ENCODE measurements at places on chromosomes 2 and 18. TPM values are rescaled to one million over a fixed set of nuclear protein-coding genes. Genes with fewer than 3 reads are reported as not detected.
A peak's percentile ranks its signal among the peaks of the same experiment; 100 is the strongest.

GRCh38 chr2:180734382-180734781 is 246.0 kb upstream of the UBE2E3 start:
- ATAC-seq: no peak

GRCh38 chr18:63514888-63515678 is 27.1 kb upstream of the SERPINB12 start:
- no peak for ATAC-seq

- ATAC-seq: no peak
Observed at GRCh38 chr18:27838225-27838624, 338.7 kb downstream of the CDH2 start.

DNA sequence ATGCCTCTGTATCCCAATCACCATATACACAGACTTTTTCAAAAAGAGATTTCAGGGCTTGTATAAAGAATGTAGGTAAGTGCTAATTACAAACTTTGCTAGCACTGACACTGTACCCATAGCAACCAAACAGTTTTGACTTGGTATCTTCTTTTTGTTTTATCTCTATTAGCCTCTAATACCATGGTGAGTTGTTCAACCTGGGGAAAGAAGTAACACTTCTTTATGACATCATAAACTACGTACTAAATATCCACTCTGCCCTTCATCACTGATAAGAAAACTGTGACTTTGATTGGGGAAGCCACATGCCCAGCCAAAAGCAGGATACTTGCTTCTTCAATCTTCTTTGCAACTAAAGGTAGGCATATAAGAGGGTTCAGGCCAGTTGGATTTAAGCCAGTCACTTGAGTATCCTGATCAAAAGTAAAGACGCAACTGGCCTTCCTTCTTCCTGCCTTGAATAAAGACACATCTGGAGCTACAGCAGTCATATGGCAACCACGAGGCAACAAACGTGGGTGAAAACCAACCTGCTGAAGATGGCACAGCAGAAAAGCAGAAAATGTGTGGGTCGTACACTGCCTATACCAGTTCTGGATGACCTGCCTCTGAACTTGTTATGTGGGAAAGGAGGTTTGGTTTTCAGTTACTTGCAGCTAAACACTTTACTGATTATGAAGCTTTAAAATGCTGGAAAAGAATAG is 16.4 kb downstream of the THADA start:
- no peak for ATAC-seq

- ATAC-seq: no peak
Observed at GRCh38 chr18:57925706-57926105, 118.3 kb upstream of the NEDD4L start.

GRCh38 chr2:37085731-37086147 is 1.4 kb downstream of the GPATCH11 start:
- peak; percentile 5 for ATAC-seq

Gene ARHGAP15
- 2.6 TPM for total RNA-seq

Gene RRM2
- total RNA-seq: 66.4 TPM

Gene BMP10
- total RNA-seq: not detected

All from esophagus mucosa (tissue), 1 donor.